GM23248 (cell line): ENCODE measurements at places on chromosomes 16 and 17.
A peak's percentile ranks its signal among the peaks of the same experiment; 100 is the strongest.

DNA sequence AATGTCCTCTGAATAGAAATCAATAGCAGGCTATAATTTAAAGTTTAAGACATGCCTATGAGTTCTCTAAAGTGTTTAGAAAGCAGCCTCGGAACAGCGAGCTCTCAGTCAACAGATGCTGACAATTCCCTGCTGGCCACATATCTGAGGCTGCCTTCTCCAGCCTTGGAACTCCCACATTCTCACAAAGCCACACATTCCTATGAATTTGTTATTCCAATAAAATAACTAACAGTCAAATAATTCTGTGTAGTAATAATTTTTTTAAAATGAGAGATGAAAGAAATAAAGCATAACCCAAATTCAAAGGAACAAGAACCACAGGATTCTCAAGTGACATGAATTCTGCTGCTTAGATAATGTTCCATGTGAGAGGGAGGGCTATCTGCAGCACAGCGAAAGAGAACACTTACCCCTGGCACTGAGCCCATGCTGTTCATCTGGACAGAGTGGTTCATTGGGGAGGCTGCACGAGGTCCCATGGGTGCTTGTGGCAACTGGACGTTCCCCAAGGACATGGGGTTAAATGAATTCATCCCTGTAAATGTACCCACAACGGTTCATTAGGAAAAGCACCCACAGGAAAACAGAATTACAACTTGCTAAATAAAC lies 56.9 kb upstream of the TRAP1 start:
- DNase-seq: peak; percentile 28

DNA sequence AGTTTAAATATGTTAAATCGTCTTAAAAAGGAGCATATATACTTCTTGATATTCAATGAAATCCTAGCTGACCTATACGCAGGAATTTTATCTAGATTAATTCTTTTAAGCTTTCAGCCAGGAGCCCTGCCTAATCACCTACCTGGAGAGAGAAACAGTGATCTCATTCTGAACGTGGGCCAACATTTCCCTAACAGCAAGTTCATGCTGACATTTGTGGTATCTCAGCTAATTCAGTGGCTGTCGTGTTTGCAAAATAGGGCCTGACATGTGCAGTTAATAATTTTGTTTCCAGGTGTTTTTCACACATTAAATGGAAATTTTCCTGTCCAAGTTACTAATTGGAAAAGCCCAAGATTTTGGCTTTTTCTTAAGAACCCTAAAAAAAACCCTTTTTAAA lies 17.4 kb downstream of the KRT24 start:
- no peak for DNase-seq

DNA sequence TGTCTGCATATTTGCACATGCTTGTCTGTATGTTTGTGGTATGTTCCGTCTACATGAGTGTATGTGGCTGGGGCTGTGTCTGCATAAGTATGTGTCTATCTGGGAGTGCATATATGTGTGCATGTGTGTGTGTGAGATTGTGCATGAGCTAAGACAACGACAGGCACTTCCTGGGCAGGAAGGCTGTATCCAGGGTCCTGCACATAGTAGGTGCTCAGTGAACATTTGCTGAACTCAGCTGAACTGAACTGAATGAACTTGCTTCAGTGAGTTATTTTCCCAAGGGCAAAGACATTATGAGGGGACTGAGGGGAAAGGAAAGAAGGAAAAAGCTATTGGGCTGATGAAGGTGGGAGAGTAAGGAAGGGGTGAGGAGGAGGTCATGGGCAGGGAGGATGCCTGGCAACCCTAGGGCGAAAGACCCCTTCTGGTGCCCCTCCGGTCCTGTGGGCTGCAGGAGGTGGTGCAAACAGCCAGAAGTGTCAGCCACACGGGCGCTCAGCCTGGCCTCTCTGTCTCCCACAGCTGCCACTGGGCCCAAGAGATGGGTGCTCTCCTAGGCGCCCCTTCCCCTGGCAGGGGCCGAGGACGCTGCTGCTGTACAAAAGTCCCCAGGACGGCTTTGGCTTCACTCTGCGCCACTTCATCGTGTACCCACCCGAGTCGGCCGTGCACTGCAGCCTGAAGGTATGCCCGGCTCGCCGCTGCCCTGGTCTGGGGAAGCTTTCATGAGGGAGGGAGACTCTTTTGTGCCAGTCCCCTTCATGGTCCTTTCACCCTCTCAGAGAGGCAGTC lies 29.5 kb downstream of the ARHGAP23 start:
- DNase-seq: no peak

GRCh38 chr16:50684823-50685461 lies 3.8 kb upstream of the SNX20 start:
- no peak for DNase-seq

- DNase-seq: no peak
These were observed 771 bp upstream of the OVCA2 start for GRCh38 chr17:2040942-2041560.

DNA sequence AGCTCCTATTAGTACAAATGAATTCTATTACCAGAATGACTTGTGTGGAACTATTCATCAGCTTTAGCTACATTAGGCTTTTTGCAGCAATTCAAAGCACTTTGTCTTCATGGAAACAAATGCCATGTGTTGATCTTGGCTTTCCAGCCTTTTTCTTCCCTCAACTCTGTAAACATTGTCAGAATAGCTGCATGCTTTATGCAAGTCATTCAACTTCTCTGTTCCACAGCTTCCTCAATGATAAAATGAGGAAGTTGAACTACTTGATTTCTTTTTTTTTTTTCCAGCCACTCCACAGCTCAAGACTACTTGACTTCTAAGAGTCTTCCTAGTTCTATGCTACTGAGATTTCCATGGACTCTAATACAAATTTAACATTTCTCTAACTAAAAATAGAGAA lies 41.1 kb downstream of the KIAA0753 start:
- no peak for DNase-seq
